ENCODE measurements at places on chromosomes 3 and 15.

DNA sequence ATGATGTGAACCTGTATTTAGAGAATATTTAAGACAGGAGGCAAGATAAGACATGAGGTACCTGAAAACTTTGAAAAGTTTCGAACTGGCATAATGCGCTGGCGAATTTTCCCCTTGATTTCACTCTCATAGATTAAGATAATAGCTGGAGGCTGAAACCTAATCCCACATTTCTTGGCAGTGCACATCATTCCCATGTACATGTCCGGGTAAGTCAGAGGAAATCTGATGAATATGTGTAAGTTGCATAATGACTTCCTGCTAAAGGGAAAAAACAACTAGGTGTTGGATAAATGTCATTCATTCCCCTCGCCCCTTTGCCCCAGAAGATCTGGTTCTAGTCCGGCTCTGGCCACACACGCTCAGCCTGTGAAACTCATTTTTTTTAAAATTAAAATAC, 3.6 kb downstream of the CEP19 start:
- no peak for DNase-seq

GRCh38 chr15:65818927-65819562, 27.0 kb upstream of the DENND4A start:
- DNase-seq = no peak

DNA sequence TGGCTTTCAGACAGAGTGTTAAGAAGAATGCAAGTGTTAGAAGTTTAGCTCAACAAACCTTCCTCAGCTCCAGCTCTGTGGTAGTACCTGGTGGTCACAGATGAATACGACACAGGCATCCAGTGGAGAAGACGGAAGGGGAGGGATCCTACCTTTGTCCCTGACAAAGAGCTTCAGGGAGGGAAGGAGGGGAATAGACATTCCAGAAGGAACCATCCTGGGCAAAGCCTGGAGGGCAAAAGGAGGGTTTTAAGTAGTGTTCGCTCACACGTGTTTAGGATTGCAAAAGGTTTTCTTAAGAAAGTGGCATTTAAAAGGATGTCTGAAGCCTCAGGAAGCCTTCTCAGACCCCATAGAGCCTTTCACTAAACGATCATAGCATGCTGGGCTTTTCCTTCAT, 2.8 kb downstream of the CHCHD4 start:
- no peak for DNase-seq

GRCh38 chr3:18044971-18045880, 302.8 kb upstream of the TBC1D5 start:
- no peak for DNase-seq

DNA sequence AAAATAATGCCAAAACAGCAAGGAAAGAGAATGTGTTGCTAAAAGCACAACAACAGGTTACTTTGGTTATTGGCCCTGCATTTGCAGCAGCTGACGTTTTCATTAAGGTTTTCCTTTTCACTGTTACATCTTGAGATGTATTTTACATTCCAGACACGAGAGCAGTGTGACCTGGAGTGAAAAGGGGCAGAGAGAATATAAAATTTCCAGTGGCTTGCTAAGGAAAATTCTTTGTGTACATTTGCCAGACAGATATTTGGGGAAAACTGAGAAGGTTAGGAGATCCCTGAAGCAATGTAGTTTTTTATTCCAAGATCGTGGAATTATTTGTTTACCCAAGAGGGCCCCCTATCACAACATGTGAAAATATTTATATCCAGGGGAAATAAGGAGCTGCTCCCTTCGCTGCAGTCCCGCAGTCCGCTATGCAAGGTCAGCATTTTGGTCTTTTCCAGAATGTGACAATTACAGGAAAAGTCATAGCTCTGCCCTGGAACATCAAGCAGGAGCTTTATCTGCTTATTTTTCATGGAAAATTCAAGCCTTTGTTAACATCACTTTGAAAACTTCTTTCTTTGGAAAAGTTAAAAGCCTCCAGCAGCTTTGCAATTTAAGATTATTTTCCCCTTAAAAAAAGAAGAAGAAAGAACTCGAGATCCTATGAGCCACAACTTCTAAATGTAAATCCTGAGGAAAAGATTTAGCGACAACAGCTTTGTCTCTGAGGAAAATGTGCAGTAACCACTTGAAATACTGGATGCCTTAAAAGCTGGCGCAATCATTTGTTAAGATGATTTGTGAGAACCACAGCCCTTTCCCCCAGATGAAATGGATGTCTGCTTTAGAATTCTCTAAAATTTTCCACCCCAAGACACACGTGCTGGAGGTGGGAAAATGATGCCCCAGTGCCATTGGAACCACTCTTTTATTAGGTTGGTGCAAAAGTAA, 256.4 kb upstream of the TPM1 start:
- no peak for DNase-seq

GRCh38 chr3:194555175-194556062, 68.6 kb upstream of the ATP13A3 start:
- DNase-seq = no peak

- DNase-seq = peak; percentile 61
Measured at GRCh38 chr15:23038726-23039142, 635 bp downstream of the TUBGCP5 start.

- peak; percentile 77 for DNase-seq
Measured at GRCh38 chr15:40274350-40275274, 8.3 kb downstream of the ANKRD63 start.
